ENCODE measurements at places on chromosomes 13 and 19.
A peak's percentile ranks its signal among the peaks of the same experiment; 100 is the strongest.

DNA sequence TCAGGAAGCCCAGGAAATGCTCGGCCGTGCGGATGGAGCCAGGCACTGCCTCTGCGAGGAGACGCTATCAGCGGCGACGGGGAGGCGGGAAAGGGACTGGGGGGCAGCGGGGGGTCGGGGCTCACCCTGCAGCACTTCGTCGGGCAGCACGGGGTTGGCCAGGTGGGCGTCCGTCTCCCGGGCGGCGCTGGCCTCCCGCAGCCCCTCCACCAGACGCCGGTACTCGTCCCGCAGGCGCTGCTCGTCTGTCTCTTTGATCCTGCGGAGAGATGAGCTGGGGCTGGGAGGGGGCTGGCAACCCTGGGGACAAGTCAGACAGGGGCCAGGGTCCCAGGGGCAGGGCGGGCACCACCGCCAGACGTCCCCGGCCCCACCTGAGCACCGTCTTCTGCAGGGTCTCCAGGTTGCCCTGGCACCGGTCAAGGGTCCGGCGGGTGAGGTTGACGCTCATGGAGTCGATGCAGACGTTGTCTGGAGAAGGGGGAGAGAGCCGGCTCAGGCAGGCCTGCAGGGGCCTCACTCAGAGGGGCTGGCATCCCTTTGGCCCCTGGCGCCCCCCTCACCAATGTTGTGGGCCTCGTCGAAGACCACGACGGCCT lies 6.4 kb downstream of the ERCC2 start:
- H3K27ac ChIP-seq, result no peak overlapping the region
- peaks cover 63% of the 10 kb centered on the region for H3K36me3 ChIP-seq
- no peak overlapping the region for H3K4me3 ChIP-seq
- ATAC-seq, result no peak

DNA sequence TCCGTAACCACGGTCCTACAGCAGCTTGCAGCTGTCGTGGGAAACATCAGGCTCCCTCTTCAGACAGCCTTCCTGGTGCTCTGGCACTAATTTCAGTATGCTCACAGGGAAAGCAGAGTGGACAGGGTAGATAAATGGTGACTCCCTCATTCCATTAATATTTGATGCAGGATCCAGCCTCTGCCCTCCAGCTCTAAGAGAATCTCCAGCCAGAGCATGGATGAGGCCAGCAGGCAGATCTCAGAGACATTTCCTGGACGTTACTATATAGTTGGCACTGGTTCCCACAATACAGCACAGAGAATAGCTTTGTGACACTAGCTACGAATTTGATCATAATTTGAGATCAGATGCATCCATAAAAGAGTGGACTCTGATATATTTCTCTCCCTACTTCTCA lies 341.4 kb downstream of the LIG4 start:
- peaks cover 41% of the 10 kb centered on the region for H3K27me3 ChIP-seq
- no peak overlapping the region for H3K27ac ChIP-seq
- no peaks in the 10 kb centered on the region for H3K36me3 ChIP-seq
- no peak for ATAC-seq
- no peak overlapping the region for H3K4me3 ChIP-seq

GRCh38 chr13:101892296-101892695 lies 439.8 kb downstream of the ITGBL1 start:
- no peaks in the 10 kb centered on the region for H3K36me3 ChIP-seq
- no peak for ATAC-seq
- H3K27ac ChIP-seq, result no peak overlapping the region
- H3K4me1 ChIP-seq, result no peaks in the 10 kb centered on the region

DNA sequence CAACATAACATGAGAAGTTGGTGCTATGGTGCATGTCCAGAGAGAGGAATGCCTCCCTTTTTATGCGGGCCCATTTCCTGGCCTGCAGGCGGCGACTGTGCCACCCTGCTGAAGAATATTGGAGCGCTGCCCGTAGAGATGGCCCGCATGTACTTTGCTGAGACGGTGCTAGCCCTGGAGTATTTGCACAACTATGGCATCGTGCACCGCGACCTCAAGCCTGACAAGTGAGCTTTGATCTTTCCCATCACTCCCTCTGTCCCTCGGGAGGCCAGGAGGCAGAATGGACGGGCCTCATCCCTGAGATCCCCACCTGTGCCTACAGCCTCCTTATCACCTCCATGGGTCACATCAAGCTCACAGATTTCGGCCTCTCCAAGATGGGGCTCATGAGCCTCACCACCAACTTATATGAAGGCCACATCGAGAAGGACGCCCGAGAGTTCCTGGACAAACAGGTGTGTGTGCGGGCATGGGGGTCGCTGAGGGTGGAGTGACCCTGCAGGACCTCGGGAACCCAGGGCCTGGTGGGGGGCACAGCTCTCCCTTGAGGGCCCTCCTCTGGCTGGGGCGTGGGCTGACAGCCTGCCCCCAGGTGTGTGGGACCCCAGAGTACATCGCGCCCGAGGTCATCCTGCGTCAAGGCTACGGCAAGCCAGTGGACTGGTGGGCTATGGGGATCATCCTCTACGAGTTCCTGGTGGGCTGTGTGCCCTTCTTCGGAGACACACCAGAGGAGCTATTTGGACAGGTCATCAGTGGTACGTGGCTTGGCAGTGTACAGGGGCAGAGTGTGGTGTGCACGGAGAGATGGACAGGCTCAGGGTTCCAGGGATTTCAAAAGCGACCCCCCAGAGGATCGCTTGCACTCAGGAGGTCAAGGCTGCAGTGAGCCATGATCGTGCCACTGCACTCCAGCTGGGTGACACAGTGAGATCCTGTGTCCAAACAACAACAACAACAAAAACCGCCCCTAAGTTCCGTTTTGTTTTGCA lies 16.2 kb downstream of the DNASE2 start:
- no peak for ATAC-seq
- H3K4me1 ChIP-seq, result peaks cover 13% of the 10 kb centered on the region
- H3K27ac ChIP-seq, result no peak overlapping the region
- H3K4me3 ChIP-seq, result no peak overlapping the region
- peaks cover 33% of the 10 kb centered on the region for H3K27me3 ChIP-seq

DNA sequence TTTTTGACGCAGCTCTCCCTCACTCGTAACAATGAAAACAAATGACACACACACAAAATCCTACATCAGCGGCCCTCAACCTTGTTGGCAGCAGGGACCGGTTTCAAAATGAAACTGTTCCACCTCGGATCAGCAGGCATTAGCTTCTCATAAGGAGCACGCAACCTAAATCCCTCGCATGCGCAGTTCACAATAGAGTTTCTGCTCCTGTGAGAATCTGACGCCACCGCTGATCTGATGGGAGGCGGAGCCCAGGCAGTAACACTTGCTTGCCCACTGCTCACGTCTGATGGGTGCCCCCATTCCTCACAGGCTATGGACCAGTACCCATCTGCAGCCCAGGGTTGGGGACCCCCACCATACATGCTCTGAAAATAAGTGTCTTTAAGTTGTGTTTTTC lies 43.4 kb downstream of the DHRS12 start:
- H3K27ac ChIP-seq, result peak overlapping the region; percentile 37
- no peak overlapping the region for H3K4me3 ChIP-seq
- no peaks in the 10 kb centered on the region for H3K27me3 ChIP-seq
- no peak for ATAC-seq
- H3K4me1 ChIP-seq, result peaks cover 20% of the 10 kb centered on the region
- H3K36me3 ChIP-seq, result peaks cover 67% of the 10 kb centered on the region

- H3K36me3 ChIP-seq, result no peaks in the 10 kb centered on the region
- H3K4me1 ChIP-seq, result peaks cover 13% of the 10 kb centered on the region
- H3K27me3 ChIP-seq, result no peaks in the 10 kb centered on the region
- H3K4me3 ChIP-seq, result no peak overlapping the region
- ATAC-seq, result no peak
Observed at GRCh38 chr19:16262618-16263017, 62.0 kb upstream of the KLF2 start.

DNA sequence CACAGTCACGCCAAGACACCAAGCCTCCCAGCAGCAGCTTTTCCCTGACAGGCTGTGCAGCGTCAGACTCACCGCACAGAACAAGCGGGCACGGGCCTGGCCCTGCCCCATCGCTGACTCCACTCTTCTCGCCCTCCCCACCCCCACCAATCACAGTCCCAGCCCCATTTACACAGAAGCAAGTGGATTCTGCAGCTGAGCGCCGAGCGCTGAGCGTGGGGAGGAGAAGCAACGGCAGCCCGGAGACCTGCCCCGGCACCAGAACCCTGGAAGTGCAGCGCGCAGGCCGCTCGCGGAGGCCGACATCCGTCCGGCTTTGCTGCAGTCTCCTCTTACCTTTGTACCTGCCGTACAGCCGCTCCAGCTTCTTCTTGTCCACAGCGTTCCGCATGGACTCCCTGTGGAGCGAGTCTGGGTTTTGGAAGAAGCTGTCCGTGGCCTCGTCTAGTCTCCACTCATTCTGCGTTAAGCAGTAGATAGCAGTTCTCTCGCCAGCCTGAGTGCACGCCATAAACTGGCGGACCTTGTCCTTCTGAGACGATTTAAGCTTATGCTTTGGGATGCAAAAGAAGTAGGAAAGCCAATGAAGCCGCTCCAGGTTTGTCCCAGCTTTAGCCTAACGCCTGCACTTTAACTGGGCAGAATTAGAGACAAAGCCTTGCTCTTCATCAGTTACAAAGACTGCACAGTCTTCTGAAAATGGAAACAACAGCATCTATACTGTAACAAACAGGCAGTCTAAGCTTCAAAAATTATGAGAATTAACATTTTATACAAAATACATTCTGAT lies 6.8 kb downstream of the DCUN1D2 start:
- H3K36me3 ChIP-seq, result no peaks in the 10 kb centered on the region
- no peaks in the 10 kb centered on the region for H3K27me3 ChIP-seq
- no peak overlapping the region for H3K27ac ChIP-seq
- ATAC-seq, result no peak
- H3K4me1 ChIP-seq, result peaks cover 4% of the 10 kb centered on the region

DNA sequence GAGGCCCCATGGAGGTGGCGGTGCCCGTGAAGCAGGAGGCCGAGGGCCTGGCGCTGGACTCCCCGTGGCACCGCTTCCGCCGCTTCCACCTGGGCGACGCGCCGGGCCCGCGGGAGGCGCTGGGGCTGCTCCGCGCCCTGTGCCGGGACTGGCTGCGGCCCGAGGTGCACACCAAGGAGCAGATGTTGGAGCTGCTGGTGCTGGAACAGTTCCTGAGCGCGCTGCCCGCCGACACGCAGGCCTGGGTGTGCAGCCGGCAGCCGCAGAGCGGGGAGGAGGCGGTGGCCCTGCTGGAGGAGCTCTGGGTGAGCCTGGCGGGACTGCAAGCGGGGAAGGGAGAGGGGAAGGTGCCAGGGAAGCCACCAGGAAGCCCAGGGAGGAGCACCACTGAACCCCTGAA lies 5.8 kb downstream of the ZNF444 start:
- ATAC-seq, result no peak
- no peak overlapping the region for H3K4me3 ChIP-seq
- H3K4me1 ChIP-seq, result no peaks in the 10 kb centered on the region
- peaks cover 45% of the 10 kb centered on the region for H3K36me3 ChIP-seq
- H3K27me3 ChIP-seq, result no peaks in the 10 kb centered on the region

DNA sequence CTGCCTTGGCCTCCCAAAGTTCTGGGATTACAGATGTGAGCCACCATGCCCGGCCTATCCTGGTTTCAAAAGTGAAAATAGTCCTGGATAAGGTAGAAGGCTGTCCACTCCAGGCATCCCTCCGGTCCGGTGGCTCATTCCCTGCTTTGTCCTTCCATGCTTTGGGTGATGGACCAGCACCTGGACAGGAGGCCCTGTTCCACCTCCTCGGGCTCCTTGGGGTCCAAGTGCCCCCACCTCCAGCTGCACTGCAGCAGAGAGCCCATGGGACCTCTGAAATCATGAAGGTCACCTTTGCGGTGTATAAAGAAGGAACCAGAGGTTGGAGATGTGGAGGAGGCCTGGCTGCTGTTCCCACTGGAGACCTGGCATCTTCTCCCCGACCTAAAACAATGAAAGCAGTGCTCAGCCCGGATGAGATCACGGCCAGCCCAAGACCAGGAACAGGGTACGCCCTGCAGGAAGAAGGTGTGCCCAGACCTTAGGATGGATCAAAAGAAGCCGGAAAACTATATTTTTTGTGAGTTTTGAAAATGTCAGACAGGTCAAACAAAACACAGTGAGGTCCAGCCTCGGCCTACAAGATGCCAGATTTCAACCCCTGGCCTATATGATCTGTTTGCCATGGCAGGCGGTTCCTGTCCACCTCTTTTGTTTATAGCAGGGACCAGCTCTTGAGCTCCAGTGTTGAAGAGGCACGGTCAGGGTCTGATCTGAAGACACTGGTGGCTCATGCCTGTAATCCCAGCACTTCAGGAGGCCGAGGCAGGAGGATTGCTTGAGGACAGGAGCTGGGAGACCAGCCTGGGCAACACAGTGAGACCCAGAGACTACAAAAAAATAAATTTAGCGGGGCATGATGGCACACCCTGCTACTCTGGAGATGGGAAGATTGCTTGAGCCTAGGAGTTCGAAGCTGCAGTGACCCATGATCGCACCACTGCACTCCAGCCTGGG lies 5.8 kb downstream of the LSR start:
- H3K4me3 ChIP-seq, result no peak overlapping the region
- peak overlapping the region; percentile 16 for H3K27ac ChIP-seq
- peaks cover 77% of the 10 kb centered on the region for H3K27me3 ChIP-seq
- H3K36me3 ChIP-seq, result no peaks in the 10 kb centered on the region

- H3K27me3 ChIP-seq, result peaks cover 2% of the 10 kb centered on the region
- no peak overlapping the region for H3K27ac ChIP-seq
- H3K4me3 ChIP-seq, result no peak overlapping the region
- no peak for ATAC-seq
- no peaks in the 10 kb centered on the region for H3K4me1 ChIP-seq
- no peaks in the 10 kb centered on the region for H3K36me3 ChIP-seq
Observed at GRCh38 chr19:31144075-31144870, 205.0 kb downstream of the TSHZ3 start.

DNA sequence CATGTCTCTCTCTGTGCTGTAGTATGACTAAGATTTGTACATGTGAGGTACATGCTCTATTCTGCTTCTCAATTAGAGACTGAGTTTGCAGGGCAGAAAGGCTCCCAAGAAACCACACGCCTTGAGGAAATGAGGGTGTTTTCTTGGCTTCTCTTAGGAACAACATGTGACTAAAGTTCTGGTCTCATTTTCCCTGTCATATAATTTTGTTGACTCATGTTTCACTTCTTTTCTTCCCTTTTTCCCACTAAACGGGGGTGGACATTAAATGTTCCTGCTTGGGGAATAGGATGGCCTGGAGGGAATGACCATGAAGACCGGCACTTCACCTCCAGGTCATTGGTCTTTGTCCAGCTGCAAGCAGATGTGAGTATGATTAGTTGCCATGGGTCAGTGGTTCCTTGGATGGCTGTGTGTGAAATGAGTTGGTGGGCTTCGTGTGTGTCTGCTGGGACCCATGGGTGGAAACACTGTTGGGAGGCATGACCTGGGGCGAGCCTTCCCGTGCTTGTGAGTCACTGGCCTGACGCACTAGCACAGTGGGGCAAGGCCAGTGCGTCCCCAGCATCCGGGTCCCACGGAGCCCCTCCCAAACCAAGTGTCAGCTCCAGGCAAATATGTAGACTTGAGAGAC lies 56.6 kb downstream of the COL4A1 start:
- H3K4me3 ChIP-seq, result no peak overlapping the region
- peak overlapping the region; percentile 88 for H3K27ac ChIP-seq
- no peaks in the 10 kb centered on the region for H3K36me3 ChIP-seq

- H3K4me3 ChIP-seq, result no peak overlapping the region
- no peaks in the 10 kb centered on the region for H3K4me1 ChIP-seq
- no peak overlapping the region for H3K27ac ChIP-seq
- H3K36me3 ChIP-seq, result no peaks in the 10 kb centered on the region
Observed at GRCh38 chr13:26951581-26952177, 191.1 kb upstream of the GPR12 start.

- H3K36me3 ChIP-seq, result no peaks in the 10 kb centered on the region
- no peaks in the 10 kb centered on the region for H3K27me3 ChIP-seq
- no peak for ATAC-seq
- no peak overlapping the region for H3K4me3 ChIP-seq
Observed at GRCh38 chr13:79933389-79933788, 407.5 kb downstream of the SPRY2 start.

GRCh38 chr13:113411216-113412023 lies 41.9 kb downstream of the ADPRHL1 start:
- no peak overlapping the region for H3K27ac ChIP-seq
- no peak overlapping the region for H3K4me3 ChIP-seq
